ENCODE measurements at places on chromosomes 2 and 18.

GRCh38 chr2:55175254-55176093 lies 56.6 kb downstream of the CLHC1 start:
- DNase-seq = peak; percentile 53

DNA sequence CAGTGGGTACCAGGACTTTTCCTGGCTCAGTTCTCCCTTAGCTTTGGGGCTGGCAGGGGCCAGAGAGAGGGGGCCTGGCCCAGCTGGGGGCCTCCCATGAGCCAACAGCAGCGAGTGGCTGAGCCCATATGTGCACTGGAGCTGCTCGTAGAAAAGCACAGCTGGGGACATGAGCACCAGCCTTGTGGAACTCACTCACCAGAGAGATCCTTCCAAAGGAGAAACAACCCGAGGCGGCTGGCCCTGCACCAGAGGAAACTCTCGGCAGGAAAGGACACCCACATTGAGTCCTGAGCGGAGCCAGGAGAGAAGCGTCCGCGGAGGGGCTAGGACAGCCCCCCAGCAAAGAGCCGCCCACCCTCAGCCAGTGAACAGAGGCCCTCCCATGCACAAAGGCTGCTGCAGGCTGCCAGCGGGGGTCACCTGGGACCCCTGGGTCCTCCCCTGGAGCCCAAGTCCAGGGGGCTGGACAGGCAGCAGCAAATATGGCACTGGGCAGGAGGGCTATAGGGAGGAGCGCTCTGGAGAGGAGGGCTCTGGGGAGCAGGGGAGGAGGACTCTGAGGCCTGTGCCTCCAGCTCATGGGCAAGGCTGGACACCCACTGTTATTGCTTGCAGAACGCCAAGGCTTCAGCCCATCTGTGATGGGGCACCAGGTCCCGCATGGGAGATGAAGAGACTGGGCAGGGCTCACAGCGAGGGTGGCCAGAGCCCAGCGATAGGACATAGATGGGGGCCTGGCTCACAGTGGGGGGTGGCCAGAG lies 42.1 kb upstream of the SNED1 start:
- no peak for DNase-seq

DNA sequence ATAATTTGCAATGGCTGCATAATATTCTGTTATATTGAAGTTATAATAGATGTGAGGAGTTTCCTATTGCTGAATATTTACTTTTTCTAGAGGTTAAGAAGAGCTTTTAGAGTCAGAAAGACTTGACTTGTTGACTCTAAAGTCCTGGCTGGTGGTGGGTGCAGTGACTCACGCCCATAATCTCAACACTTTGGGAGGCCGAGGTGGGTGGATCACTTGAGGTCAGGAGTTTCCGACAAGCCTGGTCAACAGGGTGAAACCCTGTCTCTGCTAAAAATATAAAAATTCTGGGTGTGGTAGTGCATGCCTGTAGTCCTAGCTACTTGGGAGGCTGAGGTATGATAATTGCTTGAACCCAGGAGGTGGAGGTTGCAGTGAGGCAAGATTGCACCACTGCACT lies 33.9 kb upstream of the ATIC start:
- peak; percentile 31 for DNase-seq

GRCh38 chr2:57330447-57330846 lies 716.2 kb upstream of the VRK2 start:
- no peak for DNase-seq

- no peak for DNase-seq
Observed at GRCh38 chr18:55983433-55983832, 395.4 kb upstream of the TCF4 start.

DNA sequence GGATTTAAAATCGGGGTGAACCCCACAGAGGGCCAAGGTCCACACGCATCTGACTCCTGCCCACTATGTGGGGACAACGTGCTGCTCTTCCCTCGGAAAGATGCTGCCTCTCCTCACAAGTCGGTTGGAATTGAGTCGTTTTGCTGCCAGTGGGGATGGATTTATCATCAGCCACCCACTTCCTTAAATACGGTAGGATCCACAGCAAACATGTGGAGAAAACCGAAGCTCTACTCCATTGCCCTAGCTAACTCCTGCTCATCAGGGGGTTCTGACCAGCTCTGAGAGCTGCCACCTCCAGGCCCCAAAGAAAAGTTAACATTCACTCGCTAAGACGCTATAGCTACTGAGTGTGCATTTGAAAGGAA lies 80.9 kb downstream of the CHRNA1 start:
- DNase-seq = no peak

Measured in LoVo (cell line).